ACHN (cell line): ENCODE measurements at places on chromosomes 3 and 15.
A peak's percentile ranks its signal among the peaks of the same experiment; 100 is the strongest.

DNA sequence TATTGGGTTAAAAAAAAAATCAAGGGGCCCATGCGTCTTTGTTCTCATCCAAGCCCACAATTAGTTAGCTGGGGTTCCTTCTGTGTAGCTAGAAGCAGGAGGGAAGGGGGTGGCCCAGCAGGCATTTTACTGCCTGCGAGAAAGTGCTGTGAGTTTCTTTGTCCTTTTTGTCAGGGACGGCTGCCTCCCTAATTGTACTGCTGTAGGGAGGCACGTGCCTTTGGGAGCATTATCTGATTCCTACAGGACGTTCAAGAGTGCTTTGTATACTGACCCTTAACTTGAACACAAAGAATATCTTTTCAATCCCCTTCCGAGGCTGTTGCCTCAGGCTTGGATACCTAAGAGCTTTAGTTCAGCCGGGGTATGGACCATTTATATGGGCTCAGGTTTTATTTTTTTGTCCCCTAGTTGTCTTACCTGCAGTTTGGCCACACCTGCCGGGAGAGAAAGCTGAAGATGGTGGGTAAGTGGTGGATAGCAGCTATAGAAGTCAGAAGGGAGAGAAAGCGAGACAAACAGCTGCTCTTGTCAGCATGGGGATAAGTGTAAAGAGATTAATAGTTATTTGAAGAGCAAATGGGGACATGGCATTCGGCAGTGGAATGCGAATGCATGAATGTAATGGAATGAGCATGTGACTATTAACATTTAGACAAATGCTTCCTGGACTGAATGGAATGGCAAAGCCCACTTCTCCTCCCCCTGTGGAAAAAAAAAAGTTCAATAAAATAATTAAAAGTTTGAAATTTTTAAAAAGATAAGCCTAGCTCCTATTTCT, 175.2 kb downstream of the TP63 start:
- no peak for DNase-seq

- DNase-seq = no peak
Measured at GRCh38 chr3:13079051-13079450, 5.8 kb upstream of the IQSEC1 start.

DNA sequence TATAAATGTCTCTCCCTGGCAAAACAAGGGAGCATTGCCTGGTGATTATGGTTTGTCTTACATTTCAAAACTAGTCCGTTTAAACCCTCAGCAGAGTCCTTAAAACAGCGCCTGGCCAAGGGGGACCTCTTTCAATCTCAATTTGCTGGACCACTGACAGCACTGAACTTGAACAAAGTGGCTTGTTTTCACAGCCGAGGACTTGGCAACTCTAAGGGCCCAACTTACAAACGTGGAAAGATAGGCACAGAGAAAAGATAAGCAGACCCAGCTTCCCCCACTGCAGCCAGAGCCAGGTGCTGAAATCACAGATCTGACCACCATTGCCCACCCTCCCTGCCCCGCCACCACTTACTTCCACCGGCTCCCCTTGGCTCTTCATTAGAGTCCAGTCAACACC, 336.4 kb upstream of the ICE2 start:
- DNase-seq = no peak

- DNase-seq = no peak
Measured at GRCh38 chr15:76930831-76931396, 635 bp upstream of the RCN2 start.

GRCh38 chr15:63490345-63491034, 13.9 kb upstream of the USP3 start:
- DNase-seq = no peak

- DNase-seq = no peak
Measured at GRCh38 chr3:157064402-157064801, 95.5 kb downstream of the CCNL1 start.

- no peak for DNase-seq
Measured at GRCh38 chr3:143436231-143436930, 316.8 kb downstream of the CHST2 start.

- no peak for DNase-seq
Measured at GRCh38 chr3:100640633-100641032, 31.2 kb downstream of the ADGRG7 start.

DNA sequence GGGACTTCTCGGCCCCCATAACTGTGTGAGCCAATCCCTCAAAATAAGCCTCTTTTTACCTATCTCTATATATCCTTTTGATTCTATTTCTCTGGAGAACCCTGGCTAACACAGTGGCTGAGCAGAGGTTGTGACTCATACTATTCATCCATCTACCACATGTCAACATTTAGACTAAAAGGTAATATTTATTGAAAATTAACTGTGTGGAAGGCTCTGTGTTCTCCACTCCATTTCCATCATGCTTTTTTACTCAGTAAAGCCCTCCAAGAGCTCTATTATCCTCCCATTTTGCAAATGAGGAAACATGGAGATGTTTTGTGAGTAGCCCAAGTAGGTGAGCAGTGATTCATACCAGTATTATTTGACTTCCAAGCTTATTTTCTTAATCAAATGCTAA, 217.9 kb upstream of the DCBLD2 start:
- no peak for DNase-seq

DNA sequence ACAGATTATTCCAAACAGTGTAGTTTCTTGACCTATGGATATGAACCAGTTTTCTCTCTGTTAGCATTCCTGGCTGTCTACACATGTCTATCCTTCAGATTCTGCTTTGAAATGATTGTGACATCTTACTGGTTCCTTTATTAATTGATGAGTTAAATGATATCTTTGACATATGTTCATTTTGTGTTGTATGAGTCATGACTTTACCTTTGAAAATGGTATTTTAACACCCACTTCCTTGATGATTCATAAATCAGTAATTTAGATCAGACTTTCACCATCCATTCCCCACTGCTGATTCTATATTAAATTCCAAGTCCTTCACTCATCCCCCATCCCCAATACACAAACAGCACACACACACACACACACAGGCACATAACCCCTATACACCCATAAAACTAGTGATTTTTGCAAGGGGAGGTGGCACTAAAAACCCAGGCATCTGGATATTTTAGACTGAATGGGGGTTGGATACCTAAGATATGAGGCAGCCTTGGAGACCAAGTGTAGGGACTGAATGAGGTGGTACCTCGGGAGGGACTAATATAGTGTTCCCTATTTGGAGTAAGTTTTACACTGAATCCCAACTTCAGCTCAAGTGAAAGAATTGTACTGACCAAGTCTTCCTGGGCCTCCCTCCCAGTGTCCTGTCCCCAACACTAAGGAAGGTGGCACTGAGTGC, 9.7 kb downstream of the CCK start:
- DNase-seq = peak; percentile 37

- DNase-seq = no peak
Measured at GRCh38 chr3:109920749-109921148, 583.4 kb upstream of the DPPA4 start.

DNA sequence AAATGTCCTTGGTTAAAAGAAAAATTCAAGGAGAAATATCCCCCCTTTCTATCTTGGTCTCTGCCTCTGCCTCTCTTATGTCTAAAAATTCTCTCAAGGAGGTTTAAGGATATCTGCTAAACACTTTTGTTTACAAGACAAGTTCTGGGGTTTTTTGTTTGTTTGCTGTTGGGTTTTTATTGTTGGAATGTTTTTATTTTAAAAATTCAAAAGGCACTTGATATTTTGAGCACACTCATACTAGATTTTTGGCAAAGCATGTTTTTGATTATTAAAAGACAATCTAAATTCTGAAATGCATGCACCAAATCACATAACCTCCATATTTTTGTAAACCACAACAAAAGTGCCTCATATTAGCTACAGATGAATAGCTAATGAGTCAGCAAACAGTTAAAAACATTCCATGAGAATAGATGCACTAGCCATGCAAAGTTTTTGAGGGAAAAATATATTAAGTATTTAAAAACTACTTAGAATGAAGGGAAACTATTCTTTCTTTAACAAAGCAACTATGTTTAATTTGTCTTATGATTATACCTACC, 84.6 kb downstream of the ZBTB20 start:
- DNase-seq = peak; percentile 56

- DNase-seq = no peak
Measured at GRCh38 chr3:24162929-24163328, 217.8 kb downstream of the NR1D2 start.

GRCh38 chr15:88636050-88636449, 2.8 kb upstream of the ISG20 start:
- no peak for DNase-seq

GRCh38 chr15:79773128-79773527, 123.7 kb downstream of the MTHFS start:
- DNase-seq = no peak

DNA sequence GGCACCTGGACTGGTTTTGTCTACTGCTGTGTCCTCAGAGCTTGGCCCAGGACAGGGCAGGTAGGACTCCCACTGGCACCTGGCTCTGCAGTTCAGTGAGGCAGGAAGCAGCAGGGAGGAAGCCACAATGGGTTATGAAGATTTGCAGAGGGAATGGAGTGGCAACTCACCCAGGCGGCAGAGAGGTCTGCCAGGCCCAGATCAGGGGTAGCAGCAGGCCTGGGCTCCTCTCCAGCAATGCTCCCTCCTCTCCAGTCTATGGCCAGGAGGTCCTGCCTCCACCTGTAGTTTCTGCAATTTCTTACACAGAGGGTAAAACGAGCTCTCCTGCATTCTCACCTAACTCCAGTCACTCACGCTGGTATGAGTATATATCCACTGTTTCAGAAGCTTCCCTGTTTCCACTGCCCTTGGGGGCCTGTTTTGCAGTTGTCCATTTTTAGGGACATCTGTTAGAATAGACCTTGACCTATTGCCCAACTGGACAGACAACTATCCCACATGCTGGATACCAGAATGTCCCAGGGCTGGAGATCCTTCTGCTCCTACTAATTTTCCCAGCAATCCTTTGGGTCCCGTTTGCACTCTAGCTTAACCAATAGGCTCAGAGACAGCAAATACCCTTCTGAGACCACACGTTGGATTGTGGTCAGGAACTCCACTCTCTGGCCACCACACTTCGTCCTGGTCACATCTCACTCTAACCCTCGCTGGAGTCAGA, 35.2 kb downstream of the HMCES start:
- peak; percentile 27 for DNase-seq

DNA sequence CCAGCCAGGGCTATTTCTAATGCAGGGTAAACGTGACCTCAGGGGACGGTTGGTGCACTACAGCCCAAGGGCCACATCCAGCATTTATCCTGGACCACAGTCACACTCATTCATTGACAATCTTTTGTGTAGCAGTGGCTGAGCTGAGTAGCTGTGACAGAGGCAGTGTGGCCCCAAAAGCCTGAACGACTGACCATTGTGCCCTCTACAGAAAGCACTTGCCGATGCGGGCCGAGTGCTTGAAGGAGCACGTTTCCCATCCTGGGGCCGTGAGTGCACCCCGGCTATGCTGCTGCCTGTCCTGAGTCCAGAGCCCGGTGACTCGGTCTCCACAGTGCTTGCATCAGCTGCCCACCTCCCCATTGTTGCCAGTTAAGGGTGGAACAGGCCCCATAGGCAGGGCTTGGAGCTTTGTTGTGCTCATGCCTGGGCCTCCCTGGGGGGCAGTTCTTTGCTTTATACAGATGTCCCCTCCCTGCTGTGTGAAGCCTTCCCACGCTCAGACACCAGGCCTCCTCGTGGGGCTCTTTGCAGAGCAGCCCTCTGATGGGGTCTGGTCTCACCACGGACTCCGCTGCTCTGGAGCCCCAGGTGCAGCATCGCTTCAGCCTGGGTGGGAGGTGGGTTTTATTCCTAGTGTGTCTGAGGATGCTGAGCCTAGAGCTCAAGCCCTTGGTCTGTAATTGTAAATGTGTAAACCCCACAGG, 13.0 kb upstream of the SNRPA1 start:
- DNase-seq = no peak

- no peak for DNase-seq
Measured at GRCh38 chr3:154029926-154030325, 91.3 kb upstream of the ARHGEF26 start.

- no peak for DNase-seq
Measured at GRCh38 chr3:67564008-67564407, 90.4 kb downstream of the SUCLG2 start.

DNA sequence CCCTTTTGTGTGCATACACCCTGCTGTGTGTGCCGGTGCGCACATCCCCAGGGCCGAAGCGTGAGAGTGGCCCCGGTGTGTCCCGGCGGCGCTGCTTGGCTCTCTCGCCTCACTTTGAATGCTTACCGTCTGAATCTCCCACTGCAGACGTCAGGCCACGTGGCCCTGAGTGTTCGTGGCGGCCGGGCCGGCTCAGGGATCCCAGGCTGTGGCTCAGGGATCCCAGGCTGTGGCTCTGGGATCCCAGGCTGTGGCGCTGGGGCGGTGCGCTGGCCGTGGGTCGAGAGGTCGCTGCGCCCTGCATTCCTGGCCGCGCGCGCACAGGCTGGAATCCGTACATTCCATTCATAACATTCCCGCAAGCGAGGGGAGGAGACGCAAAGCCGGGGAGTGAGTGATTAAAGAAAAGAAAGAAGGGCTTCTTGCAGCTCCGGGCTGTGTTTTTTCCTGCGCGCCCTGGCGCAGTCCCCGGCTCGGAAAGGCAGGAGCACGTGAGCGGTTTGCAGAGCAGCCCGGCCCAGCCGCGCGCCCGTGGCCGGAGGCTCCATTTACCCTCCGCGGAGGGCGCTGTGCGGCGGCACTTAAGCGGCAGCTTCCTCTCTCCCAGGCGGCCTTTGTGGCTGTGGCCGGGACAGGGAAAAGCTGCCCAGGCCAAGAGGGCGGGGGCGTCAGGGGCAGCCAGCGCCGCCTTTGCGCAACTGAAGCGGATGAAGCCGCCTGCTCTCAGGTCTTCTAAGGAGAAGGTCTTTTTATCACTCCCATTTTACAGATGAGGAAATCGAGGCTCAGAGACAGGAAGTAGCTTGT, 87.0 kb upstream of the ALDH1L1 start:
- peak; percentile 92 for DNase-seq

- no peak for DNase-seq
Measured at GRCh38 chr3:110971010-110971601, 100.5 kb upstream of the NECTIN3 start.

- DNase-seq = no peak
Measured at GRCh38 chr15:77681362-77681761, 48.6 kb upstream of the LINGO1 start.

DNA sequence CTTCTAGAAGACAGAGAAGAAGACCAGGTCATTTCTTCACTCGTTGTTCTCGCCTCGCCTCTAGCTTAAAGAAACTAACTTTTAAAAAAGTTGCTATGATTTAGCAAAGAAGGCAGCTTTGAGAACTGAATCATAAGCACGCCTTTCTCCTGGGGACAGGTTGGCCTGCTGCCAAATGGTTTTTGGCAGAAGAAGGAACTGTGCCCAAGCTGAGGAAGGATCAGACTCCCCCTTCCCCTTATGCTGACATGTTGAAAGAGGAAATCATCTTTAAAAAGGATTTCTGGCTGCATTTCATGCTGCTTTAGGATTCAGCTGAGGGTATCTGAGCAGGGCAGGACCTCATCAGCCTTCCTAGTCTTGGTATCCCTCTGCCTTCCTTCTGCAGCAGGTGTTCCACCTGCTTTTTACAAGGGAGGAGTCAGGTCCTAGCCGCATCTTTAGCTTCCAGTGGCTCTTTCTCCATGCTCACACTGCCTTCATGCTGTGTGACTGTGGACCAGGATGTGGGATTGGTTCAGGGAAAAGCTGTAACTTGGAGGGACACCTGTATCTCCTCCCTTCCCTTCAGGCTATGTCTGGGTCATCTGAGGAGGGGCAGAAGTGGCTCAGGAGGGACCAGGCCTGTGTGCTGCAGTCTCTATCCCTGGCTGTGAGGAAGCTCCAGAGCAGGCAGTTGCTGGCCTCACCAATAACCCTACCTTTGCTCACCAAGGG, 34.1 kb upstream of the HACD2 start:
- no peak for DNase-seq
